Stimulated activated naive CD4-positive, alpha-beta T cell (primary cell): ENCODE measurements at places on chromosomes 3 and 15.

- no peak for DNase-seq
Observed at GRCh38 chr3:156252656-156253055, 132.3 kb downstream of the KCNAB1 start.

DNA sequence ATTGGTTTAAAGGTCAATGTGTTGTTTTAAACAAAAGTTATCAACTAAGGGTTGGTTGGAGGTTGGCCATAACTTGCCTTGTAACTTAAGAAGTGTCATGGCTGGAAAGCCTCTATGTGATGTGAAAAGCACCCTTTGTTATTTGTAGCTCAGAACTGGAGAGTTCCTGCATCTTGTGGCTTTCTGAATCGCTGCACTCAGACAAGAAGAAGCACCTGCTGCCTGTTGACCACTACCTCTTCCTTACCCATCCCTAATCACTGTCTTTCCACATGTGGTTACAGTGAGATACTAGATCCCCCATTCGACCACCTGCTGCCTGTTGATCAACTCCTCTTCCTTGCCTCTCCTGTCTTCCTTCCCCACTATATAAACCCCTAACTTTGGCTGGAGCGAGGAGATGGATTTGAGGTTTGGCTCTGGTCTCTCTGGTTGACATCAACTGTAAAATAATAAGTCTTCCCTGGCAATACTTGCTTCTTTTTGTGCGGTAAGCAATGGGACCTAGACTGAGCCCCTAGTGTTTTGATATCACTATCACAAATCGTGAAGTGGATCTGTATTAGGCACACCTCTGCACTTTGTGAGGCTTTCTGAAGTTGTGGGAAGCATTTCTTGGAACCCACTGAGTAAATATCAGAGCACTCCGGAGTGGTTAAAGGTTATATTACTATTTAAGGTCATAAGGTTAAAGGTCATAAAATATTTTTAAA, 13.8 kb downstream of the RPL39L start:
- DNase-seq: no peak

DNA sequence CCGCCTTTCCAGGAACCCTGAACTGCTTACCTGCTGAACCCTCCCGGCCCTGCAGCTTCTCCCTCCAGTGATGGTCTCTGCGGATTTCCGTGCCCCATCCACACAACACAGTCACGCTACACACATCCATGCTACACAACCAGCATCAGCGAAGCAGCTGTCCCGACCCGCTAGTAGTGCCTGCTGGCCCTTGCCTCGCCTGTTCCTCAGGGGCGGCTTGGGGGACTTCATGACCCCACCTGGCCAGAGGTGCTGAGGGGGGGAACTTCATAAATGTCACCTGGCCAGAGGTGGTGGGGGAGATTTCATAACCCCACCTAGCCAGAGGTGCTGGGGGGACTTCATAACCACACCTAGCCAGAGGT, 530 bp upstream of the TUBGCP5 start:
- DNase-seq: no peak

DNA sequence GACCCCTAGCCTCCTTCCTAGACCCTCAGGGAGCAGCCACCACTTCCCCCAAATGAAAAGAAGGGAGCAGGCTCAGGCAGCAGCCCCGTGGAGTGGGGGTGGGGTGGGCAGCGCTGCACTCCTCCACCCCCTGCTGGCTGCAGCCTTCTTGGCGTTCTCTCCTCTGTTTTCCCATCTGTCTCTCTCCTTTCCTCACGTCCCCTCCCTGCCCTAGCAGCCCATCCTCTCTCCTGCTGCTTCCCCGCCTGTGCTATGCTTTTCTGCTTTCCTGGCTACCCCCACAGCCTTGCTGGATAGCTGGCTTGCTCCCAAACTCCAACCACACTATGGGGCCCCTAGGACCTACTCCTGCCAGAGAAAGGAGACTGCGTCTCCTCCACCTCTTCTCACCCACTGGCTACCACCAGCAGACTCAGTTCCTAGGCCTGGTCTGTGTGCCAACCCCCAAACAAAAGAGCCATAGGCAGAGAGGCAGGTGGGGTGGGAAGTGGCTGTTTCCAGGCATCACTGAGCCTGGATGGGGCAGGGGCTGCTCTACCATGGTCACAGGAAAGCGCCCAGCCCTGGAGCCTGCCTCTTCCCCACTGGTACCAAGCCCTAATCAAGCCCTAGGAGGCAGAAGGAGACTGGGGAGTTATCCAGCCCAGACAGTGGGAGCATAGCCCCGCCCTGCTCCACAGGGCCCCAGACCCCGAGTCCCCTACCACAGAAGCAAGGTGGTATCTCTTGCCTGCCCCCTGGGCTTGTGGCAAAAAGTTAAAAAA, 3.4 kb upstream of the DISP2 start:
- DNase-seq: no peak

- no peak for DNase-seq
Observed at GRCh38 chr15:44471885-44472455, 44.5 kb downstream of the CTDSPL2 start.

- no peak for DNase-seq
Observed at GRCh38 chr3:130786306-130786705, 39.7 kb upstream of the PIK3R4 start.
